WTC11 (cell line): ENCODE measurements at places on chromosomes 7 and 10. TPM values are rescaled to one million over a fixed set of nuclear protein-coding genes. Genes with fewer than 3 reads are reported as not detected.
A peak's percentile ranks its signal among the peaks of the same experiment; 100 is the strongest.

DNA sequence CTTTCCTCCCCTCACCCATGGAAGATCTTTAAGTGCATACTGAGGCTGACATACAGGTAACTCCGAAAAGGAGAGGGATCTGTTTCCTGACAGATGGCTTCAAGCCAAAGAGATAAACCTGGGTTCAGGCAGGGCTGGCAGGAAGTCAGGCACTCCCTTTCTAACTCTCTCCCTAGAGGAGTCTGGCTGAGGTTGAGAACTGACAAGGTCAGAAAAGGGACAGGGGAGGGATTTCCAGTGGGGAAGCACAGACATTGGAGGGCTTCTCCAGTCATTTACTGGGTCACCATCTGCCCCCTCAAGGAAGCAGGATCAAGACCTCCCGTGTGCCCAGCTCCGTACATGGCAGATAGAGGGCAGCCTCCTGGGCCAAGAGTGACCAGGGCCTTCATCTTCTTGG, 31.6 kb downstream of the TLX1 start:
- H3K4me3 ChIP-seq: no peak overlapping the region
- H3K4me1 ChIP-seq: peaks cover 36% of the 10 kb centered on the region
- H3K27me3 ChIP-seq: peaks cover 56% of the 10 kb centered on the region
- H3K27ac ChIP-seq: no peak overlapping the region
- DNase-seq: no peak
- peaks cover 4% of the 10 kb centered on the region; the same call in 1 of the 2 replicates for H3K36me3 ChIP-seq

DNA sequence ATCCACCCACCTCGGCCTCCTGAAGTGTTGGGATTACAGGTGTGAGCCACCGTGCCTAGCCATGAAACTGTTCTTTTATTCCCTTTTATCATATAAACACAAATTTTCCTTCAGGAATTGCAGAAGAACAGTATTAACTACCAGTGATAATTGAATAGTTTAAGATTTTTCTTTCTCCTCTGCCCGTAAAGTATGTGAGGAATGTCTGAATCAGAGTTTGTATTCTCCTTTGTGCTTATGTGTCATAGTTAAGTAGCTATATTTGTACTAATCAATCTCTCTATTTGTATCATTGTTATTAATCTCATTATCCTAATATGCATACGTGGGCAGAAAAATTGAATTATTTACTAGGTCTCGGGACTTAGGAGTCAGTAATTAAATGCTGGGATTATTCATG, 83.6 kb downstream of the ZNF277 start:
- H3K36me3 ChIP-seq: peaks cover 8% of the 10 kb centered on the region
- no peak for DNase-seq
- H3K4me1 ChIP-seq: peaks cover 23% of the 10 kb centered on the region
- H3K4me3 ChIP-seq: no peak overlapping the region
- H3K27ac ChIP-seq: no peak overlapping the region
- H3K27me3 ChIP-seq: no peaks in the 10 kb centered on the region

DNA sequence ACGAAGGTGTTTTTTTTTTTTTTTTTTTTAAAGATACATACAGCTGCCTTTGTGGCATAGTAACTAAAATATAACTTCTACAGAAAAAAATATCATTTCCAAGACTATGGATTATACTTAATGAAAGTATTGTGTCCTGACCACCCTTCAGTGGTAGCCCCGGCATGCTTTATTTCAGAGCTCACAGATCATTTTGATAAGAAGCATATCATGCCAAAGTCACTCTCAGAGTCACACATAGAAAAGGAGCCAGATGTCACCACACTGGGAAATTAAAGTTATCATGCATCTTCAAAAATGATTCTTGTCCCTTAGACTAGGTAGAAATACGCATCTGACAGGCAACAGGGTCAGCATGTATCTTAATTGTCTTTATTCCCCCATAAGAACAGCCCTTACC, 3.0 kb downstream of the ADARB2 start:
- no peak for DNase-seq
- H3K4me1 ChIP-seq: peaks cover 51% of the 10 kb centered on the region
- no peaks in the 10 kb centered on the region for H3K36me3 ChIP-seq
- no peak overlapping the region for H3K4me3 ChIP-seq
- peaks cover 43% of the 10 kb centered on the region for H3K27me3 ChIP-seq
- H3K27ac ChIP-seq: no peak overlapping the region

DNA sequence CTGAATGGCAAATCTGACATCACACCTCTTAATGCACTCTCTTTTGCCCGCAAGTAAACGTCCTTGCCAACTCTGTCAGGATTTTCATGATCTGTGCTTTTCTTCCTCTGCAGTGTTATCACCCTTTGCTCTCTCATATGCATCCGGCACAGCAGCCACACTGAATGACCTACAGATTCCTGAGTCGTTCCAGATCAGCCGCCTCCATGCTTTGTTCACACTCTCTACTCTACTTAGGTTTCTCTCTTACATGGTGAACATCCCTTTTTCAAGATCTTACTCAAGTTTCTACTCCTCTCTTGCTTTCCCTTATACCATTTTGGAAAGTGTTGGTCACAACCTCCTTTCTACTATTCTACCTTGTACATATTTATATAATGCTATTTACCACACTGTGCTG, 127.7 kb upstream of the AOAH start:
- no peak overlapping the region for H3K27ac ChIP-seq
- peaks cover 6% of the 10 kb centered on the region for H3K36me3 ChIP-seq
- no peaks in the 10 kb centered on the region; the same call in 1 of the 2 replicates for H3K27me3 ChIP-seq
- DNase-seq: no peak

GRCh38 chr7:158740013-158740656, 35.5 kb upstream of the NCAPG2 start:
- peak overlapping the region; percentile 88 for H3K27ac ChIP-seq
- H3K27me3 ChIP-seq: no peaks in the 10 kb centered on the region; the same call in 1 of the 2 replicates
- DNase-seq: no peak
- no peaks in the 10 kb centered on the region for H3K4me1 ChIP-seq

- no peak overlapping the region for H3K27ac ChIP-seq
- no peak for DNase-seq
Measured at GRCh38 chr7:91892821-91893340, 12.4 kb upstream of the MTERF1 start.

DNA sequence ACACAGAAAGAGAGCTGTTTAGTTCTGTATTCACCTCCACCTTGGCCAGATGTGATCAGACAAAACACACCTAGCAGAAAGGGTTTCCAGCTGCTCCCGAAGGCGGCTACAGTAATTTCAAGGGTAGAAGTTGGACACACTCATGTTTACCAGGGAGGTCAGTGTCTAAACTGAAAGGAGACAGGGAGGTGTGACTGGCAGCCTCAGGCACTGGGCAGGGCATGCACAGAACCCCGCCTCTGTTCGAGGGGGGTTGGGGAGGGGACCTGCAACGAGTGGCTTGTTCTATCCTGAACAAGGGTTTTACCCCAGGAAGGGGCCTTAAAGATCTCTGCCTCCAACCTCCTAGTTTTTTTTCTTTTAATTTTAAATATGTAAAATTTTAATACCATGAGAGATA, 49.6 kb downstream of the BPGM start:
- no peak overlapping the region for H3K27ac ChIP-seq
- H3K4me1 ChIP-seq: peaks cover 22% of the 10 kb centered on the region
- no peak for DNase-seq
- no peak overlapping the region for H3K4me3 ChIP-seq
- H3K36me3 ChIP-seq: no peaks in the 10 kb centered on the region

GRCh38 chr7:107879400-107880035, 11.5 kb upstream of the DLD start:
- no peaks in the 10 kb centered on the region for H3K36me3 ChIP-seq
- no peak overlapping the region for H3K4me3 ChIP-seq
- no peak overlapping the region for H3K27ac ChIP-seq
- no peak for DNase-seq

- no peaks in the 10 kb centered on the region for H3K36me3 ChIP-seq
- H3K4me3 ChIP-seq: no peak overlapping the region
- H3K4me1 ChIP-seq: peaks cover 14% of the 10 kb centered on the region
- DNase-seq: no peak
- H3K27me3 ChIP-seq: peaks cover 76% of the 10 kb centered on the region
- H3K27ac ChIP-seq: no peak overlapping the region
Measured at GRCh38 chr10:133326745-133327650, 9.7 kb downstream of the CALY start.

GRCh38 chr10:130023454-130024230, 59.6 kb upstream of the EBF3 start:
- H3K4me3 ChIP-seq: no peak overlapping the region
- H3K27me3 ChIP-seq: 0 out of 2 replicates have a peak, but pooled peaks cover 3% of the 10 kb centered on the region
- H3K36me3 ChIP-seq: no peaks in the 10 kb centered on the region
- no peak for DNase-seq
- H3K27ac ChIP-seq: no peak overlapping the region
- no peaks in the 10 kb centered on the region for H3K4me1 ChIP-seq

DNA sequence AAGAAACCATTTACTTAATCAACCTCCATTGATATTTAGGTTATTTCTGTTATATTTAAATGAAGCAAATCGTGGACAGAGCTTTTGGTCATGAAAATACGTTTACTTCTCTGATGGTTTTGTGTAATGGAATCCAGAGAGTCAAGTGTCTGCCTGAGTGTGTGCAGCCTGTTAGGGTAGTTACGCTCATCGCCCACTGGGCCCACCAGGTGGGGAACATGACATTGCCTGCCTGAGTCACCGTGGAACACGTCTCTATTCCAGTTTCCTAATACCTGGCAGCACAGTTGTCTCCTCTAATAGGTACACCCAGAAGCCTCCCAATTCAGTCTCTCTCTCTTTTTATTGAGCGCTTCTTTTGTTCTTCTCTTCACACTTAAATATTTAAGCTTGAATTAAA, 91.0 kb downstream of the ADCY1 start:
- no peak overlapping the region for H3K27ac ChIP-seq
- no peaks in the 10 kb centered on the region for H3K27me3 ChIP-seq
- no peaks in the 10 kb centered on the region for H3K4me1 ChIP-seq

- H3K27ac ChIP-seq: no peak overlapping the region
- H3K4me1 ChIP-seq: peaks cover 12% of the 10 kb centered on the region
- H3K27me3 ChIP-seq: peaks cover 2% of the 10 kb centered on the region; the same call in 1 of the 2 replicates
- H3K4me3 ChIP-seq: no peak overlapping the region
- no peak for DNase-seq
- no peaks in the 10 kb centered on the region for H3K36me3 ChIP-seq
Measured at GRCh38 chr7:132386201-132386681, 190.0 kb downstream of the PLXNA4 start.

DNA sequence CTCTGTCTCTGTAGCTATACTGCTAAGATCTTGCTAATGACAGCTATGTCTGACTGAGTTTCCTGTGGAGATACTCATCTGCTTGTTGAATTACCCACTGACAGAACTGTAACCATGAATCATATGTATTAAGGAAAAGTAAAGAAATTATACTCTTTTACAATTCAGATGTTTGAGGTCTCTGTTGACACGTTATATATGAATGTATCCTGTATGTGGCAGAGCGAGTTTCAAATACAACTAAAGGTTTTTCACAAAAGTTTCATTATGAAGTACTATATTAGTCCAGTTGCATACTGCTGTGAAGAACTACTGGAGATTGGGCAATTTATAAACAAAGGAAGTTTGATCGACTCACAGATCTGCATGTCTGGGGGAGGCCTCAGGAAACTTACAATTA, 232.5 kb downstream of the CDK14 start:
- H3K4me3 ChIP-seq: no peak overlapping the region
- H3K27me3 ChIP-seq: no peaks in the 10 kb centered on the region
- H3K27ac ChIP-seq: no peak overlapping the region
- peaks cover 11% of the 10 kb centered on the region for H3K4me1 ChIP-seq
- peaks cover 35% of the 10 kb centered on the region for H3K36me3 ChIP-seq
- no peak for DNase-seq

DNA sequence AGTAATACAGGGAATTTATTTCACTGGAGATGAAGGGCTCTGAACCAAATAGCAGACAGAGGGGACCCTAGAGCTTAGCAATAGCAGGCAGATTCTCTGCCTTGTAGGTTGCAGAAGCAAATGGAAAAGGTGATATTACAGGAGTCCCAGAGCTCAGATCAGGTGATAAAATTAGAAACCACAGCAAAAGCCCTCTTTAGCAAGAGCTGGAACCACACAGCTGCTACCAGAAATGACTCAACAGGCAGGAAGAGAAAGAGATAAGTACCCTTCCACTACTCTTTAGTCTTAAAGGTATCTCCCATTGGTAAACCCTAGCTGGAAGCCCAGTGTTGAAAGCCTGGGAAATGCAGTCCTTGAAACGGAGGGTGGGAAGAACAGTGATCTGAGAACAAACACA, 535.6 kb upstream of the GHITM start:
- no peak overlapping the region for H3K4me3 ChIP-seq
- H3K27ac ChIP-seq: no peak overlapping the region
- peaks cover 20% of the 10 kb centered on the region for H3K4me1 ChIP-seq
- no peaks in the 10 kb centered on the region for H3K27me3 ChIP-seq

DNA sequence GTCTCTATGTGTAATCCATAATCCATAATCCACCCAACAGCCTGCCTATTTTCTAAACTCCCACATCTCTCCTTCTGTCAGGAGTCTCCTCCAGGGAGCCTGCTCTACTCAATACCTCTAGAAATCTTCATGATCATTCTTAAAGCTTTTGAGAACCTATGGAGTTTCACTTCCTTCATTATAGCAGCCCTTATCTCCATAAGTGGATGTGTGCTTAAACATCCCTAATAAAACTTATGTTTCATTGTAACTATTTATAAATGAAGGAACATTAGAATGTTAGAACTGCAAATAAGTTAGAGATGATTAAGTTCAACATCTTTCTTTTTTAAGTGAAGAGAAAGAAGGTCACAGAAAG, 8.5 kb downstream of the CPED1 start:
- H3K27ac ChIP-seq: no peak overlapping the region
- peaks cover 9% of the 10 kb centered on the region for H3K4me1 ChIP-seq
- DNase-seq: no peak
- no peaks in the 10 kb centered on the region for H3K36me3 ChIP-seq

GRCh38 chr7:155778349-155778748, 33.9 kb downstream of the SHH start:
- H3K36me3 ChIP-seq: peaks cover 40% of the 10 kb centered on the region
- no peak overlapping the region for H3K4me3 ChIP-seq
- peak overlapping the region; percentile 77 for H3K27ac ChIP-seq
- DNase-seq: no peak
- H3K27me3 ChIP-seq: no peaks in the 10 kb centered on the region

GRCh38 chr10:97762056-97762455, 9.7 kb downstream of the SFRP5 start:
- no peak for DNase-seq
- no peak overlapping the region for H3K4me3 ChIP-seq
- no peaks in the 10 kb centered on the region for H3K27me3 ChIP-seq
- H3K27ac ChIP-seq: no peak overlapping the region

GRCh38 chr10:13709931-13710650, 123.3 kb downstream of the PRPF18 start:
- peaks cover 86% of the 10 kb centered on the region for H3K4me1 ChIP-seq
- no peak overlapping the region for H3K4me3 ChIP-seq
- no peak for DNase-seq
- H3K27ac ChIP-seq: peak overlapping the region; percentile 47
- H3K36me3 ChIP-seq: no peaks in the 10 kb centered on the region

- H3K27ac ChIP-seq: no peak overlapping the region
- peaks cover 10% of the 10 kb centered on the region for H3K4me1 ChIP-seq
- H3K4me3 ChIP-seq: no peak overlapping the region
- no peaks in the 10 kb centered on the region for H3K36me3 ChIP-seq
- H3K27me3 ChIP-seq: no peaks in the 10 kb centered on the region
Measured at GRCh38 chr10:71471957-71472365, 75.2 kb downstream of the CDH23 start.

GRCh38 chr10:86599729-86600128, 54.6 kb upstream of the OPN4 start:
- peaks cover 2% of the 10 kb centered on the region; the same call in 1 of the 2 replicates for H3K27me3 ChIP-seq
- no peak overlapping the region for H3K4me3 ChIP-seq
- no peaks in the 10 kb centered on the region for H3K36me3 ChIP-seq

SPDYE6 gene
- not detected in 3 replicates for total RNA-seq

SORBS1 gene
- total RNA-seq: 33.8 to 39.9 TPM (median 34.3 TPM) in 3 replicates

PIP gene
- not detected in 3 replicates for total RNA-seq

OR13A1 gene
- total RNA-seq: 0.14 to 0.16 TPM (median 0.15 TPM) in 3 replicates

TAC1 gene
- 0.42 to 0.98 TPM (median 0.50 TPM) in 3 replicates for total RNA-seq

PHYH gene
- total RNA-seq: 22.5 to 35.1 TPM (median 32.0 TPM) in 3 replicates

WNT8B gene
- 0.68 to 1.1 TPM (median 0.85 TPM) in 3 replicates for total RNA-seq

MPP7 gene
- 7.7 to 9.8 TPM (median 9.1 TPM) in 3 replicates for total RNA-seq

FHIP2A gene
- total RNA-seq: 14.3 to 15.5 TPM (median 14.6 TPM) in 3 replicates

ACSL5 gene
- 0.18 to 0.37 TPM (median 0.22 TPM) in 3 replicates for total RNA-seq

CCT6A gene
- 208 to 246 TPM (median 209 TPM) in 3 replicates for total RNA-seq
